Activated effector memory CD4-positive, alpha-beta T cell treated with anti-CD3 and anti-CD28 coated beads, Interleukin-2, amount 50 U/mL, for 16 hours (primary cell): ENCODE measurements at places on chromosomes 7 and 10.

DNA sequence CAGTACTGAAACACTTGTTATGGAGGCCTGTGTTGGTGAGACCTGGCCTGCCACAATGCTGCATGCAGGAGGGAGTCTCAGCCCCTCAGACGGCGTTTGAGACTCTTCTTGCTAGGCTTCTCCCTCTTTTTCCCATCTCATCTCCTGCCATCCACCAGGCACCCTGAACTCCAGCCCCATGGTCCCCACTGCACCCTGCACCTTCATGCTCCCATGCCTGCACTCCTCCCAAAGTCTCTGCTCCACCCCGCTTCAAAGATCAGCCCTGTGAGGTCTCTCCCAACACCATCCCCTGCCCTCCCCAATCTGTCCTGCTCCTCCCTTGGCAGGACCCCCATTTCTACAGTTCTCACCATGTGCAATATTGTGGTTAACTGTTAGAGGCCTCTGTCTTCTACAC lies 61.7 kb downstream of the VOPP1 start:
- DNase-seq = no peak

DNA sequence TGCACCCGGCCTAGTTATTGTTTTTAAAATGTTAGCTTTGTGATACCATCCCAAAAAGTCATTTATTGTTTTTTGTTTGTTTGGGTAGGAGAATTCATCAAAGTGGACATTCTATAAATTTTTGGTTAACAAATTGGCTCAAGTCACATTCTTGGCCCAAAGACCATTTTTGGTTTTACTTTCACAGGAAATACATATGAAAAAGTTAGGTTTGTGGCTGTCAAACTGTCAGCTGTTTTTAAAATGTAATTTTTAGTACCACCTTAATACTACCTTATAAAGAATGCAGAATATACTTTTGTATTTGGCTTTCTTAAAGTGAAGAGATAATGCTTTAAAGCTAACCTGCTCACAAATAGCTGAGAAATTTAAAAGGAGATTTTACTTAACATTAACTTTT lies 25.1 kb downstream of the TMEM168 start:
- no peak for DNase-seq

DNA sequence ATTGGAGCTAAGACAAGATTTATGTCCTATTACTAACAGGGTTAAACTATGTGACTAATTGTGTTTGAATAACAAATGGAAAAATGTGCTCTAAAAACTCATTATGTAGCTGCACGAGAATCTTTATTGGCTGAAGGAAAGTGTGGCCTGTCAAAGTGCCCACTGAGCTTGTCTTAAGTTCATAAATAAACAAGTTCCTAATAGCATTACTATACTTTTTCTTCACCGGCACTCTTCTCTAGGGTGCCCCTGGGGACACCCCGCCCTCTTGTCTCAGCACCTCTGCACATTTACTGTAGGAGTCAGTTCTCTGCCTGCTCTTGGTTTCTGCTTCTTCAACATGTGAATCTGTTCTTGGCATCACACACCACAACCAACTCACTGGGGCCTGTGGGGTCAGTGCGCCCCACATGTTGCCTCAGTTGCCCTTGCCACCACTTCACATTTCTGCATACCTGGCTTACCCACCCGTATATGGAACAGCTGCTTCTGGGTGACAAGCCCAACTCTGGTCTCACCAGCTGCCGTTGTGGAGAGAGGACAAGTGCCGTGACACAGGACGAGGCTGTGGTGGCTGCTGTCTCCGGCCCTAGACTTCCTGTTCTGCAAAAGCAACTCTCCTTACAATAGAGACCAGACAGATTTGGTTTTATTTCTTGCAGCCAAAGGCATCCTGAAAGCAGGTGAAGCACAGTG lies 96.3 kb upstream of the DDC start:
- DNase-seq = no peak

GRCh38 chr7:2260820-2261219 lies 18.8 kb downstream of the NUDT1 start:
- DNase-seq = no peak

DNA sequence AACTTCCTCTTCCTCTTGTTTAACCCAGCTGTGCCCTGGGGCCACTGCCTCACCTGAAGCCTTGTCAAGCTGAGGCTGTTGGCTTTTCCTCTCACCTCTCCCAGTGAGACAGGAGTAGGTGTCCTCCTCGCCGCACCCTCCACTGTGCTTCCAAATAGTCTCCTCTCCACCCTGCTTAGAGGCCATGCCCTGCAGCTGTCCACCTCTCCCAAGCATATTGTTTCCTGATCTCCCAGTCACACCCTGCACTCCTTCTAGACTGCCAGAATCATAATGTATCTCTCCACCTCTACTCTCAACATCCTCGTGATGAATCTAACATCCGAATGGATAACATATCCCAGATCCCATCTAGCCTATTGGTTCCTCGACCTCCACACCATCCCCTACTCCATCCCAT lies 196.3 kb upstream of the GHITM start:
- no peak for DNase-seq

DNA sequence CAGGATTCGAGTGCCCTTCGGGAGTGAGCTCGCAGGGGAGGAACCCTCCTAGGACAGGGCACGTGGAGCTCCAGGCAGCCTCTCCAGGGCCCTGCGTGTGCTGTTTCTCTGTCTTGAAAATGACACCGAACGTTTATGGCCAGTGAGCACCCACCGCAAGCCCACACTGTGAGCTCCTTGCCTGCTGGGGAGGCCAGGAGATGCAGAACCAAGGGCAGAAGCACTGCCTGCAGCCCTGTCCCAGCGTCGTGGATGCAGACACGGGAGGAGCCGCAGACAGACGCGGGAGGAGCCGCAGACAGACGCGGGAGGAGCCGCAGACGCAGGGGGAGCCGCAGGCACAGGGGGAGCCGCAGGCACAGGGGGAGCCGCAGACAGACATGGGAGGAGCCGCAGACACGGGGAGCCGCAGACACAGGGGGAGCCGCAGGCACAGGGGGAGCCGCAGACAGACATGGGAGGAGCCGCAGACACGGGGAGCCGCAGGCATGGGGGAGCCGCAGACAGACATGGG lies 314.4 kb downstream of the PTPRN2 start:
- peak; percentile 25 for DNase-seq

GRCh38 chr10:60384011-60384410 lies 5.7 kb downstream of the ANK3 start:
- DNase-seq = no peak

- DNase-seq = no peak
These were observed 112.1 kb downstream of the AKR1D1 start for GRCh38 chr7:138188290-138188858.

DNA sequence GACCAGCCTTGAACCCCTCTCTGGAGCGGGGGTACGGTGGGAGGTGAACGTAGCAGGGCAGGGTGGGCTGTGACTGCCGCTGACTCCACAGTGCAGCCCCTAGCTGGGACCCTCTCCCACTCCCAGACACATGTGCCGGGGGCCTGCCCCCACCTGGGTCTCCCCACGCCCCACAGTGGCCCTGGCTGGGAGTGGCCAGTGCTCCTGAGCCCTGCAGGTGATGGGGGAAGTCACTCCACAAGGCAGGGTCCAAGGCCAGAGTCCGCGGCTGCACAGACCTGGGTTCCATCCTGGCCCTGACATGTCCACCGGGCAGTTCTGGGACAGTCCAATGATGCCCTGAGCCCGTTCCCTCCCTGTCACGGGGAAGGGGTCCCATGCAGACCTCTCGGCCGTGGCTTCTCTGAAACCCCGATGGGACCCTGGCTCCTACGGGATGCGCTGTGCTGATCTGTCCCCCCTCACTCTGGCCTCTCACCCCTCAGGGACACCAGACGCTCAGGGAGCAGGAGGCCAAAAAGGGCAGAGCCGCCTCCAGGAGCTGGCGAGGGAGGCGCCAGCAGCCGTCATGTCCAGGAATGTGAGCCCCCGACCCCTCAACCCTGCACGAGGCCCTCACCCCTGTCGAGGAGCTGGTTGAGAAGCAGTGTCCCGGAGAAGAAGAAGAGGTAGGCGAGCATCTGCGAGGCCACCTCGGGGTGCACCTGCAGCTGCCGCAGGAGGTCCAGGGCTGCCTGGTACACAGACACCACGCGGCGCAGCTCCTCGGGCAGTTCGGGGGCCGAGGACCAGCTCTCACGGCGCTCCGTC lies 40.4 kb downstream of the AP5Z1 start:
- DNase-seq = no peak

DNA sequence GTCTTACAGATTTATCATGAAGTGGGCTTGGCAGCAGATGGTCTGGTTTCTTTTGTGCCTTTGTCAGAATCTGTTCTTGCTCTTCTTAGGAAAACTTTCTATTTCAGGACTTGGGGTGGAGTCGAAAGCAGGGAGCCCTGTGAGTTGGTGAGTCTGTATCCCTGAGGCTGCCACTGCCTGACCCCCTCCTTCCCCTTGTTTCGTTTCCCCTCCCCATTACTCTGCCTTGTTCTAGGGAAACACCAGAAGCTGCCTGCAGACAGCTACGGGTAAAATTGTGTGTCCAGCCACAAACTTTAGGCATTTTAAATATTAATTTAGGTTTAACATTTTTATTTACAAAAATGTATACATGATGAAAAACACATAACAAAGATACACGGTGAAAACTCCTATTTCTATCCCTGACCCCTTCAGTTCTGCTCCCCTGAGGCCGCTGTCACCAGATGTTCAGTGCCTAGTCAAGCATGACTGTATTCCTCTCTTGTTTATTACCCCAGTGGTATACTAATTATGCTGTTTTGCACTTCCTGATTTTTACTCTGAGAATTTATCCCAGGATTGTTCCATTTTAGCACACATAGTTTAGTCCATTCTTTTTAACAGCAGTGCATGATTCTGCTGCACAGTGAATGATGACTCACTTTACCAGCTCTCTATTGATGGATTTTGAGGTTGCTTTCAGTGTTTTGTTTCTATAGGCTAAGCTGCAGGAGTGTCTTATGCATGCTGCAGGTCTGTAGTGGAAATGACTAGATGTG lies 9.1 kb downstream of the TSPAN14 start:
- no peak for DNase-seq

- DNase-seq = peak; percentile 67
These were observed 253.7 kb downstream of the PTEN start for GRCh38 chr10:88116971-88117626.

DNA sequence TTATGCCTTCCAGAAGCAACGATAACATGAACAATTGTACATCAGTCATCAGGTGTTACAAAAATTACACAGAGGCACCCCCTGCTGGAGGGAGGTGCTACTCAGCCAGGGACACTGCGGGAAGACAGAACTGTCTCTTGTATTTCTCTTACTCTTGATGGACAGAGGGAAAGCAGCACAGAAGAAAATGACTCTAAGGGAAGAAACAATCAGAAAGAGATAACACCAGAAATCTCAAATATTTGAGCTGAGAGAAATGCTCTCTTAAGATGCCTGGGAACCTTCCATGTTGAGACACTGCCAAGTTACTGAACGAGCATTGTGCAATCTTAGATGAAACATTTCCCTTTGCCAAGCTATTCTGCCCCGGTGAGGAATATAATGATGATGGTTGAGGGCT lies 227.6 kb upstream of the NPSR1 start:
- no peak for DNase-seq

- no peak for DNase-seq
These were observed 29.0 kb downstream of the CUL1 start for GRCh38 chr7:148727501-148728278.

GRCh38 chr10:8049045-8049864 lies 5.2 kb upstream of the GATA3 start:
- peak; percentile 75 for DNase-seq

- no peak for DNase-seq
These were observed 50.2 kb downstream of the PDIA4 start for GRCh38 chr7:148978091-148978490.

DNA sequence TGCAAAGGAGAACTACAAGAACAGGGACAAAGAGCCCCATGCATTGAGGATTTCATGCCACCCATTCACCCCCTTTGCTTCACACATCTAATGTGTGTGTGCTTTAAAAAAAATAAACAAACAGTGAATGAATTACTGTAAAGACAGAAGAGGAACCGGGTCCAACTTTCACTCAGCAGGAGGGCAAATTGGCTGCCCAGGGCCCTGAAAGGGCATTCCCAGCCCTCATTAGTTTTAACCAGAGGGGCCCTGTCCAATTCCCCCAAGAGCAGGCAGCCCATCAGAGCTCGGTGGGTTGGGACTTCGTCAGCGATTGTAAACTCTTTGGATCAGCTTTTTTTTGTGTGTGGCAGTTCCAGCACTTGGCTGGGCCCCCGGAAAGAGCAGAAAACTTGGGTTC lies 73.6 kb upstream of the PDZD8 start:
- no peak for DNase-seq

- peak; percentile 61 for DNase-seq
These were observed 90.2 kb upstream of the GNA12 start for GRCh38 chr7:2934211-2934731.

DNA sequence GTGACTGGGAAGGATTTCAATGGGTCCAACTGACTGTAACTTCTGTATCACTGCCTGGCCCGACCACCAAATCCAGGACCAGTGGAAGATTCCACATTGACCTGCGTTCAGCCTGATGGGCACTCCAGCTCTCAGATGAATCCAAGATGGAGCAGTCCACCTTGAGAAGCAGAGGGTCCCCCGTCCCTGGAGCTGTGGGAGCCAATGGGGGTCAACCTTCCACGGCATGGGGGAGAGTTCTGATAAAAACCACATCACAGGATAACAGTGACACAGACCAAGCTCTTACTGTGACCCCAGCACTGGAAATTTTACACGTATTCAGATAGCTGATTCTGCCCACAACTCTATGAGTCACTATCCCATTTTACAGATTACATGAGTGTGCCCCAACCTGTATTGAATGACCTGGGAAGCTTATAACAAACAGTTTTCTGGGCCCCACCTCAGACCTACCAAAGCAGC lies 11.2 kb downstream of the ZCCHC24 start:
- no peak for DNase-seq

DNA sequence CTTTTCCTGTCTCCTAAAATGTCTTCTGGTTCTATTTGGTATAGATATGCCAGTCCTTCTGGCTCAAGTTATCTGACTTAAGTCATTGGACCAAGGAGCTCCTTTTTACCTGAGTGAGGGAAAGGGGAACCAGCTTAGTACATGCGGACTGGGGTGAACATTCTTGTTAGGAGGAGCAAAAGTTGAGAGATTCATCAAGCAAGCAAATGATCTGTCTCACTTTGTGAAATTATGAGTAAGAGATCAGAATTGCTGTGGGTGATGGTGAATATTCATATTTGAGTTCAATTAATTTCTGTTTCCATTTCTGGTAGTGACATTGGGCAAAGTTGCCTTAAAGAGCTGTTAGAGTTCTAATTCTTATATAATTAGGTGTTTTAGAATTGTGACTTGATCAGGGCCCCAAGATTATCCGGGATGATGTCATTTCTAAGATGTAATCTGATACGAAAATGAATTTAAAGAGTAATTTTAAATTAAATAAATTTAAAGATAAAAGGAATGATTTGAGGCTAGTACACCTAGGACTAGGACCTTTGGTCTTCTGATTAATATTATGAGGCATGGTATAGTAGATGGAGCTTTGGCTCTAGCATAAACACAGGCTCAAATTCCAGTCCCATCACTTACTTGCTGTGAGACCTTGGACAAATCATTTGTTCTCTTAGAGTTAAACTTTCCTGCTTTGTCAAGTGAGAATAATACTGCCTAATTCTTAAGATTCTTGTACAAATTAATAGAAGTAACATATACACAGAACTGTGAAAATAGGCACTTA lies 60.4 kb upstream of the STRIP2 start:
- DNase-seq = no peak
